H9 (cell line): ENCODE measurements at places on chromosomes 12 and 14. TPM values are rescaled to one million over a fixed set of nuclear protein-coding genes. Genes with fewer than 3 reads are reported as not detected.

The SLC38A4 gene
- total RNA-seq: 0.96 and 1.1 TPM in 2 replicates

The LRRC10 gene
- total RNA-seq: not detected in 2 replicates

The PTPRB gene
- 1.2 and 1.4 TPM in 2 replicates for total RNA-seq

The SRGAP1 gene
- total RNA-seq: 3.4 and 4.8 TPM in 2 replicates

The MRPS35 gene
- 43.6 and 45.4 TPM in 2 replicates for total RNA-seq

The PTPN11 gene
- total RNA-seq: 108 and 112 TPM in 2 replicates

The M6PR gene
- total RNA-seq: 153 and 163 TPM in 2 replicates

The TAPBPL gene
- 1.4 and 2.3 TPM in 2 replicates for total RNA-seq

The ACSS3 gene
- 19.3 TPM in 2 replicates for total RNA-seq

GRCh38 chr14:38108681-38109080, 99.0 kb upstream of the SSTR1 start:
- H3K27me3 ChIP-seq: no peaks in the 10 kb centered on the region
- H3K4me1 ChIP-seq: peaks cover 2% of the 10 kb centered on the region; the same call in 1 of the 2 replicates
- H3K4me3 ChIP-seq: no peak overlapping the region

DNA sequence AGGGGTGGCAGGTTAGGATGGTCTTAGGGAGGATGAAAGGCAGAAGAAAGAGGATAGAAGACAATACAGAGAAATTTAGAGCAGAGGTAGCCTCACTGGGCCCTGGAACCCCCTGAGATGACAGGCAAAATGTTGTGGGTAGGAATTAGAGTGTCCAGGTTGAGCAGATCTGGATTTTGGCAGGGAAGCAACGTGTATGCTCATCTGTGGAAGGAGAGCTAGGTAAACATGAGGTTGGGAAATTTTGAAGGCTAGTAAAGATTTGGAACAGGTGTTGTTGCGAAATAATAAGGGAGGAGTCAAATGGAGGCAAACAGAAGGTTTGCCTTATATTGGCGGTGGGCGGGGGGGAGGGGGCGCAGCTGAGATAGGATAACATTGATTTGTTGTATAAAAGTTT, 5.3 kb downstream of the HSD17B6 start:
- peaks cover 5% of the 10 kb centered on the region; the same call in 1 of the 2 replicates for H3K4me1 ChIP-seq
- no peak for DNase-seq
- H3K36me3 ChIP-seq: no peaks in the 10 kb centered on the region

DNA sequence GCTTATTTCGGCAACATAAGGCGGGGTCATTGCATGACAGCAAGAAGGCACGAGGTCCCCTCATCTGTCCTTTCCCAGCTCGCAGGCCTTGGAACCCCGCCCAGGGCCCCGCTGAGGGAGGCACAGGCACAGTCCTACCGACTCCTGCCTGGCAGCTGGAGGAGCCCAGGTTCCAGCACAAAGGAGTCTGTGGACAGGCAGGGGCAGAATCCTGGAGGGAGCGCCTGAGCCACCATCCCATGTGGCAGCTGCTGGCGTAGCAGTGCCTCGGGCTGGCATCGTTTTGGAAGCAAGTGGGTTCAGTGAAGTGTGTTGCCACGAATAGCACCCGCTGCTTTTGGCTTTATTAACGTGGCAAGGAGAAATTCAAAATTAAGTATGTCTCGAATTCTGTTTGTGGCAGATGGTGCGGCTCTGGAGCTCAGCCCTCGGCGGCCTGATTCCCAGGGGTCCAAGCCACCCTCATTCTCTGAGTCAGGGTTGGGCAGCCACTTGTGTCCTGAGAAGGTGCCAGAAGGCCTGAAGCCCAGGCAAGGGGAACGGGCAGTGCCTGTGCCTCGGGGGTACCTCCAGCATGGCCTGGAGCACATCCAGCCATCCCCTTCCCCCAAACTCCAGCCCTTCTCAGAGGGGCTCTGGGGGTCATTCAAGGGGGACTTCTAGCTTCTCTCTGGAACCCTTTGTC, 35.9 kb downstream of the SLC8B1 start:
- DNase-seq: no peak
- H3K27ac ChIP-seq: no peak overlapping the region
- H3K4me3 ChIP-seq: no peak overlapping the region
- H3K27me3 ChIP-seq: no peaks in the 10 kb centered on the region

GRCh38 chr14:76647697-76648298, 113.5 kb upstream of the VASH1 start:
- no peaks in the 10 kb centered on the region for H3K36me3 ChIP-seq
- no peaks in the 10 kb centered on the region for H3K27me3 ChIP-seq
- no peak overlapping the region for H3K4me3 ChIP-seq
- DNase-seq: peak; percentile 62
- no peak overlapping the region for H3K27ac ChIP-seq
- H3K4me1 ChIP-seq: no peaks in the 10 kb centered on the region

DNA sequence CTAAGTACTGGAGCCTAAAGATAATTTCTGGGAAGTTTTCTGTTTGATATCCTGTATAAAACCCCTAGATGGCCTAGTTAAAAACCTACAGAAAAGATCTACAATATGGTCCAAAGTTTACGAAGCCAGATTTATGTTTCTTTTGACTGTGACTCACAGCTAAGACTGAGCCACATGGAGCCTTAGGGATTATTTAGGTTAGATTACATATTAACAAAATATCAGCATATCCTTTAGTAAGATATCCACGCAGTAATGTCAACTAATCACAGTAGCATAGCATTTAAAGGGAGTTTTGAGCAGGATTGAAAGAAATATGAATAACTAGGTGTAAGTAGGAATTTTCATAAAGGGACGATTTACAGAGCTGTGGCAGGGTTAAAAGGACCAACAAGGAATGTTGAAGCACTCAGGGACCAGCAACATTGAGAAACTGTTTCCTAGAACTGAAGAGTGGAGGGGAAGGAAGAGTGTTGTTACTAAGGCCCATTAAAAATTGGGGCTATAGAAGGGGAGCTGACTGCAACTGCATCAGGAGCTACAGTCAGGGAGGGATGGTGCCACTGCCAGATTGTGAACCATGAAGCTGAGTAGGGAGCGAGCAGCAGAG, 155.5 kb downstream of the DACT1 start:
- peaks cover 2% of the 10 kb centered on the region; the same call in 1 of the 2 replicates for H3K4me1 ChIP-seq
- H3K27me3 ChIP-seq: no peaks in the 10 kb centered on the region
- H3K36me3 ChIP-seq: no peaks in the 10 kb centered on the region
- DNase-seq: no peak
- H3K4me3 ChIP-seq: no peak overlapping the region

- H3K4me1 ChIP-seq: no peaks in the 10 kb centered on the region
- peaks cover 3% of the 10 kb centered on the region; the same call in 1 of the 2 replicates for H3K36me3 ChIP-seq
- H3K27me3 ChIP-seq: no peaks in the 10 kb centered on the region
- peak within 1 kb of the TSS; percentile 96 for H3K4me3 ChIP-seq
These were observed at the start of gene HEATR5A for GRCh38 chr14:31420319-31421111. Gene HEATR5A (minus strand): TSS chr14:31420550. CDS start chr14:31402975, 17,575 bp downstream.

DNA sequence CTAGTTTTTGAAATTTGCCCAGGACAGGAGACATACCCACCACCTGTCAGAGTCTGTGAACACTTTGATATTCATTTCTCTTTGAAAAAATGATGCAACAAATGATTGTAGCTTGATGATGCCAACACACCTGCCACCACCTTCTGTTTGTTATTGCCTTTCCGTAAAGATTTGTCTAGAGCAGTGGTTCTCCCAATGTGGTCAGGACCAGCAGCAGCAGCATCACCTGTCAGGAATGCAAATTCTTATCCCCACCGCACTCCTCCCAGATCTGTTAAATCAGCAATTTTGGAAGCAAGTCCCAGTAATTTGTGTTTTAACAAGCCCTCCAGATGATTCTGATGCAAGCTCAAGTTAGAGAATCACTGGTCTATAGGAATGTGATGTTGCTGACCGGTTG, 9.9 kb downstream of the CCDC175 start:
- H3K4me1 ChIP-seq: peaks cover 2% of the 10 kb centered on the region; the same call in 1 of the 2 replicates
- H3K36me3 ChIP-seq: no peaks in the 10 kb centered on the region
- H3K27me3 ChIP-seq: no peaks in the 10 kb centered on the region
- H3K27ac ChIP-seq: no peak overlapping the region
- no peak for DNase-seq
- no peak overlapping the region for H3K4me3 ChIP-seq

DNA sequence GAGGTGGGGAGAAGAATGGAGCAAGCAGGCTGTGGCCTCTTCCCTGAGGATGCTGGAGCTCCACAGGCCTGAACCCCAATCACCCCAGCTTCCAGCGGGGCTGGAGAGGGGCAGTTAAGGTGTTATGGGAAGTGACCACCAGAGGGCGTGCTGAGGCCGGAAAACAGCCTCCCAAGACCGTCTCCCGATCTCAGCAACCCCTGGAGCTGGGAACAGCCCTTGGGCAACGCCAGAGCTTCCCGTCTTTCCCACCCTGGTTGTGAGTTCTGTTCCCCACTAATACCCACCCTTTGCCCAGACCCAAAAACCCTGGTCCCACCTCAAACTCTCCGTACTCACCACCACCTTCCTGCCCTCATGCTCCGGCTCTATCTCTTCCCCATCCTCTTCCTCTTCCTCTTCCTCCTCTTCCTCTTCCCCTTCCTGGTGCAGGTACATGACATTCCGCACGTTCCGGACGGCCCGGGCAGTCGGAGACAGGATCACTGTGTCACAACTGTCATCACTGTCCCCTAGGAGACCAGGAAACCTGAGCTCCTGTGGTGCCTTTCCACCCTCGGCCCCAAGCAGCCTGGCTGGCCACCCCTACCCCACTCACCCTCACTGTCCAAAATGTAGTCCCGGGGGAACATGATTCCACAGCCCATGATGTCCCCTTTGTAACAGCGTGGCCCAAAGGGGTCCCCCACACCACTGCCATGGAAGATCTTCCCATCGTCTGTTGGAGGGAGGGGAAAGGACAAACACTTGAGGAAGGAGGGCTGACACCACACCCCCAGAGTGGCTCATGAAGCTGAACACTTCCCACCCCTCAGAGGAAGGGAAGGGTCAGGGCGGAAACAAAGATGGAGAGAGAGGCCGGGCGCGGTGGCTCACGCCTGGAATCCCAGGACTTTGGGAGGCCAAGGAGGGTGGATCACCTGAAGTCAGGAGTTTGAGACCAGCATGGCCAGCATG, 12.9 kb downstream of the SPRYD3 start:
- H3K27ac ChIP-seq: no peak overlapping the region
- DNase-seq: peak; percentile 80
- H3K36me3 ChIP-seq: peaks cover 2% of the 10 kb centered on the region; the same call in 1 of the 3 replicates
- peaks cover 3% of the 10 kb centered on the region; the same call in 1 of the 2 replicates for H3K4me1 ChIP-seq
- peaks cover 2% of the 10 kb centered on the region; the same call in 1 of the 2 replicates for H3K27me3 ChIP-seq
- H3K4me3 ChIP-seq: no peak overlapping the region

DNA sequence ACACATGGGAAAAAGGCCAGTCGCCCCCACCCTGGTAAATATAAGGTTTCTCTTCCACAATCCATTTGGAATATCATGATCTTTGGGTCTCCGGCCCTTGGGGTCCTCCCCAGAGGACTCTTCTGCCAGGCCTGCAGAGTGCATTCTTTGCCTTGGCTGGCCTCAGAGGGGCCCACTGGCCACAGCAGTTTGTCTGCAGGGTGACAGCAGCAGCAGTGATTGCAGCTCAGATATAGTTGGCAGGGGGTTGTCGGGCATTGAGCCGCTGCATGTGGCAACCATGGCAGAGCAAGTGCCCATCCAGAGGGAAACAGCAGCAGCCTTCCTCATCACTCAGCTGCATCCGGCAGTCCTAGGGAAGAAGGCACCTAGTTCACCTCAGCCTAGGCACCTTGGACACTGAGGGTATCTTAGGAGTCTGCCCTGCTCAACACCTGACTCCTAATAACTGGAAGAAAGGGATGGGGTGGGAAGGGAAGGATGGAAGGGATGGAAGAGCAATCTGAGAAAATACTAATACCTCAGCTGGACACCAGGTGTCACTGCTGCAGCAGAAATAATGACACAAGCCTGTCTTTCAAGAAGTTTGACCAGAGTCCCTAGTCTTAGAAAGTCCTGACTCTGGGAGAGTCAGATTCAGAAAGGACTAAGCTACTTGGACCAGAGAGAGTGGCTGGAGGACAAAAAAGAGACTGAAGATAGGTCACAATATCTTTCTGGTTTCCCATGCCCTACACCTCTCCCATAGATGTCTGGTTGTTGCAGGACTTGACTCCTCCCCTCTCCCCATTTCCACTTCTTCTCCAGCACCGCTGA, 8.9 kb downstream of the AJUBA start:
- H3K36me3 ChIP-seq: peaks cover 36% of the 10 kb centered on the region
- DNase-seq: peak; percentile 56
- H3K4me3 ChIP-seq: no peak overlapping the region; the same call in 2 of the 3 replicates
- H3K27me3 ChIP-seq: no peaks in the 10 kb centered on the region
- H3K4me1 ChIP-seq: peaks cover 16% of the 10 kb centered on the region

DNA sequence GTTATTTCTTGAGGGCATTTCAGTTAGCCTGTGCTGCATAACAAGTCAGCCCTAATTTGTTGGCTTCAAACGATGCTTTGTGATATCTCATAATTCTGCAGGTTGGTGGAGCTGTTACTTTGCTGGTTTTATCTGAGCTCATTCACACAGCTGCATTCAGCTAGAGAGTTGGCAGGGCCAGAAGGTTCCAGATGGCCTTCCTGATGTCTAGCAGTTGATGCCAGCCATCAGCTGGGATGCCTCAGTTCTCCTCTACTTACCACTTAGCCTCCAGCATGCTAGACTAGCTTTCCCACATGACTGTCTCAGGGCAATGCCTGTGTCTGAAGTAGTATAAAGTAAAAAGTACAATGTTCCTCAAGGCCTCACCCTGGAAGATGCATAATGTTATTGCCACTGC, 130.6 kb downstream of the SLC35F4 start:
- H3K27ac ChIP-seq: no peak overlapping the region
- H3K36me3 ChIP-seq: no peaks in the 10 kb centered on the region
- DNase-seq: no peak
- H3K4me1 ChIP-seq: peaks cover 4% of the 10 kb centered on the region
- H3K27me3 ChIP-seq: no peaks in the 10 kb centered on the region

- no peak for DNase-seq
- no peaks in the 10 kb centered on the region for H3K27me3 ChIP-seq
- H3K4me1 ChIP-seq: no peaks in the 10 kb centered on the region; the same call in 1 of the 2 replicates
- no peak overlapping the region for H3K4me3 ChIP-seq
- H3K27ac ChIP-seq: no peak overlapping the region
These were observed 183.9 kb upstream of the PWP1 start for GRCh38 chr12:107501681-107502080.

GRCh38 chr14:90159146-90159545, 97.2 kb upstream of the PSMC1 start:
- H3K4me1 ChIP-seq: 0 out of 2 replicates have a peak, but pooled peaks cover 3% of the 10 kb centered on the region
- DNase-seq: no peak
- no peaks in the 10 kb centered on the region for H3K27me3 ChIP-seq

DNA sequence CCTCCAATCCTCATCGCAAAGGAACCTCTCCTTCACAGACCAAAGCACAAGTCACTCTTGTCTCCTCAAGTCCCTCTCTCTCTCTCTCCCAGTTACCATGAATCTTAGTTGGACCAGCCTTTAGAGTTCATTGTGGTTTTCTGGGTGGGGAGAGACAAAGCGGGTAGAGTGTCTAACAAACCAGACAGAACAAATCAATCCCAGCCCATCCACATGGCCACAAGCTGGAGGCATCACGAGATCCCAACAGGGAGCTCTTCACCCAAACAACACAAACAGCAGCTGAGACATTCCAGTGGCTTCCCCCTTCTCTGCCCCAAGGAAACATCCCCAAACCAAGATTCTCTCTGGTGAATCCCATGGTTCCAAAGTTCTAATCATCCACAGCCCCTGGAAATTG, 22.4 kb downstream of the ACTN1 start:
- H3K36me3 ChIP-seq: peaks cover 45% of the 10 kb centered on the region
- no peak overlapping the region for H3K27ac ChIP-seq
- 0 out of 2 replicates have a peak, but pooled peaks cover 4% of the 10 kb centered on the region for H3K4me1 ChIP-seq
- no peaks in the 10 kb centered on the region for H3K27me3 ChIP-seq

- DNase-seq: no peak
- no peak overlapping the region for H3K4me3 ChIP-seq
- no peak overlapping the region for H3K27ac ChIP-seq
- no peaks in the 10 kb centered on the region for H3K4me1 ChIP-seq
- peaks cover 47% of the 10 kb centered on the region for H3K36me3 ChIP-seq
These were observed 106.9 kb downstream of the RFLNA start for GRCh38 chr12:124401704-124402221.
